ENCODE measurements at places on chromosomes 4 and X. TPM values are rescaled to one million over a fixed set of nuclear protein-coding genes. Genes with fewer than 3 reads are reported as not detected.

Gene SMR3B
- not detected for total RNA-seq

Gene SORBS2
- total RNA-seq: 261 TPM

Gene MSX1
- 7.9 TPM for total RNA-seq

Gene CXorf49
- not detected for total RNA-seq

Gene UGT2B17
- total RNA-seq: not detected

Gene ERAS
- not detected for total RNA-seq

Gene KLF8
- total RNA-seq: 0.44 TPM

Gene PHOX2B
- total RNA-seq: not detected

Gene PLAC1
- under 0.01 TPM for total RNA-seq

Gene LDB2
- 114 TPM for total RNA-seq

Gene S100G
- total RNA-seq: not detected

Gene PPARGC1A
- 1.0 TPM for total RNA-seq

Gene F9
- not detected for total RNA-seq

Gene NXF2
- total RNA-seq: not detected

Gene STBD1
- total RNA-seq: 0.82 TPM

Gene SUPT20HL1
- not detected for total RNA-seq

Gene TMEM255A
- not detected for total RNA-seq

Gene IBSP
- total RNA-seq: not detected

Gene CFAP99
- total RNA-seq: 0.16 TPM

Gene ZIC3
- not detected for total RNA-seq

Gene QRFPR
- total RNA-seq: 0.63 TPM

Gene DHX15
- total RNA-seq: 234 TPM

Gene TMSB15C
- 2.8 TPM for total RNA-seq

Gene AKAP14
- total RNA-seq: not detected

Gene MND1
- total RNA-seq: 6.5 TPM

Gene RCHY1
- total RNA-seq: 57.8 TPM

Gene CLDN22
- not detected for total RNA-seq

Gene CSN1S1
- not detected for total RNA-seq

Gene AMTN
- total RNA-seq: not detected

Gene MAOB
- not detected for total RNA-seq

Gene DNAAF6
- not detected for total RNA-seq

Gene ARX
- not detected for total RNA-seq

Gene RHOH
- total RNA-seq: not detected

Gene CT45A6
- total RNA-seq: not detected

Gene SATL1
- not detected for total RNA-seq

Gene FATE1
- not detected for total RNA-seq

Gene FGF5
- 0.25 TPM for total RNA-seq

Gene SPACA5
- total RNA-seq: not detected

Gene HDX
- 4.2 TPM for total RNA-seq

Gene PGRMC2
- total RNA-seq: 90.6 TPM

Gene ARMCX5
- total RNA-seq: 23.9 TPM

Gene IQSEC2
- 2.6 TPM for total RNA-seq

Gene NDST4
- total RNA-seq: not detected

Gene SHOX
- not detected for total RNA-seq

Gene TLR6
- total RNA-seq: 0.81 TPM

Gene WDR1
- total RNA-seq: 385 TPM

Measured in bladder microvascular endothelial cell (primary cell).